Caco-2 (cell line): ENCODE measurements at places on chromosomes 16 and 17.

GRCh38 chr17:51869387-51869786 lies 289.1 kb downstream of the CA10 start:
- no peak for DNase-seq

DNA sequence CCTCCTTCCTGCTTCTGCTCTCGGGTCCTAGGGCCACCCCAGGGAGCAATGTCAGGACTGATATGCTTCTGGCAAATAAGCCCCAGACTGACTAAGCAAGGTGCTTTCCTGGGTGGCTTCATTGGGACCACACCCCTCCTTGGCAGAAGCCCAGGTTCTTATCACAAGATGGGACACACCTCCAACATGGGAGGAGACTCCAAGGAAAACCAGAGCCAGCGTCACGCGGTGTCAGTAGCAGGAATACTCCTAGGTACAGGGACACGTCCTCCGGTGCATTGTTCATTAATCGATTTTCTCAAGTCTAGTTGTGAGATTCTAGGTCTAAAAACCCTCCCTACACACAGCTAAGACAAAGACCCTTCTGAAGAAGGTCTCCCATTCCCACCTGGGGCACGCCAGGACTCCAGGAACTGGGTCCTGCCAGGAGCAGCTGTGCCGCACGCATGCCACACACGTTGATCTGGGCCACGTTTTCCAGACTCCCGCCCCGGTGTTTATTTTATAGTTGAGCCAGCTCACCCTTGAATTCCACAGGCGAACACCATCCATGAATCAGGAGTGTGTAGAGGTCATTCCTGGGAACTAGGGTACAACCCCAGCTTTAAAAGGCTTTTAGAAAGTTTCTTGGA lies 30.8 kb downstream of the FA2H start:
- DNase-seq, result peak; percentile 83

DNA sequence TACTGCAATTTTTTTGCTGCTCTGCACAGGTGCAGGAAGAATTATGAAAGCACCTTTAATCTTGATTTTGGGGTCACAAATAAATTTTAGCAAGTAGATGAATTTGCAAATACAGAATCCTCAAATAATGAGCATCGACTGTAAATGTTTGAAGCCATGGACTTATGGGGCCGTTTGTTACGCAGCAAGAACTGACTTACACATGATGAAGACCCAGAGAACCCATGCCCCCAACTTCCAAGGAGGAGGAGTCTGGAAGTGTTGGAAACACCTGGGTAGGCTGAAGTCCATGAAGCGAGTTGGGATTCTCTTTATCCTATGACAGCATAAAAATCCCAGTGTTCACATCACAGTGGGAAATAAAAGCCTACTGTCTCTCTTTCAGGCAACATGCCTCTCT lies 176.6 kb downstream of the RBFOX3 start:
- DNase-seq, result no peak

DNA sequence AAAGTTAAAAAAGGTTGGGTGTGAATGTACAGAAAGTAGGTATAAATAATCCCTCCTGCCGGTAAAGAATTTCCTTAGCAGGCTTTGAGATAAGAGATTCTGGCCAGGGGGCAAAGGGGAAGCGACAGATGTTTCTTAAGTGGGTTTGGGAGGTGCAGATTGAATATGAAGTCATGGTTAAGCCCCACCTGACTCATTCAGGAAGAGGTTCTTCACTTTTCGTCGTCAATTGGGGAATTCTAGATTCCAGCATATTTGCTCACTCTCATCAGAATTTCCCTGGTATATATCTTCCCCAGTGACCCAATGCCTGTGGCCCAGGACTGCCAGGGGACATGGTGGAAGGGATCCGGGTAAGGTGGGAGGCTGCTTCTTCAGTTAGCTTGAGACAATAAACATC lies 127.8 kb downstream of the CPPED1 start:
- no peak for DNase-seq

DNA sequence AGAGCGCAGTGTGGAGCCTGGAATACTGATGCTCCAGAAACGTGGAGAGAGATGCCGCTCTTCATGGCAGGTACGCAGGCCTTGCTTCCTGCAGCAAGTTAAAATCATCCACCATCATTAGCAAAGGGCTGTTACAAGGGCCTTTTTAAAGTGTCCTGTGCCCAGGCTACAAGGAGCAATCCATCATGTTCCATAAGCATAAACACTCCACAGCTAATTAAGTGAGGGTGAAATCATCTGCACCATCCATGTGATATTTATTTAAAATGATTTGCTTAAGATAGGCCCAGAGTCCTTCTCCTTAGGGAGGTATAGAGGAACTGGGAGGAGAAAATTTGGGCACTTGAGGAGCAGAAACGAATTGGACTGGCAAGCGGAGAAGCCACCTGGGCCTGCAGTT lies 372.1 kb downstream of the XYLT1 start:
- no peak for DNase-seq

DNA sequence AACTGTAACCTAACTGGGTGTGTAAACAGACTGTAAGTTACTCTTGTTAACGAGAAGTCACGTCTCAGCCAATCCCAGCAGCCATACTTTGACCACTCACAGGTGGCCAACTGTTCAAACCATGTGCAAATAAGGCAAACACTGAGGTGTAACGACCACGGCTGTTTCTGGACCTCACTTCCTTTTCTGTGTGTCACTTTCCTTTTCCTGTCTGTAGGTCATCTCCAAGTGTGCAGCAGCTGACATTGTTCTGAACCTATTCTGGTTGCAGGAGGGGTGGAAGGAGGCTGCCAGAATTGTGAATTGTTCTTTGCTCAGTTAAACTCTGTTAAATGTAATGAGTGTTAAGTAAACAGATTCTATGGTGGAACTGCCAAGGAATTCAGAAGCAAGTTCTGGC lies 627.4 kb downstream of the KCNJ2 start:
- no peak for DNase-seq

GRCh38 chr16:8907096-8907495 lies 24.9 kb downstream of the LITAFD start:
- no peak for DNase-seq

DNA sequence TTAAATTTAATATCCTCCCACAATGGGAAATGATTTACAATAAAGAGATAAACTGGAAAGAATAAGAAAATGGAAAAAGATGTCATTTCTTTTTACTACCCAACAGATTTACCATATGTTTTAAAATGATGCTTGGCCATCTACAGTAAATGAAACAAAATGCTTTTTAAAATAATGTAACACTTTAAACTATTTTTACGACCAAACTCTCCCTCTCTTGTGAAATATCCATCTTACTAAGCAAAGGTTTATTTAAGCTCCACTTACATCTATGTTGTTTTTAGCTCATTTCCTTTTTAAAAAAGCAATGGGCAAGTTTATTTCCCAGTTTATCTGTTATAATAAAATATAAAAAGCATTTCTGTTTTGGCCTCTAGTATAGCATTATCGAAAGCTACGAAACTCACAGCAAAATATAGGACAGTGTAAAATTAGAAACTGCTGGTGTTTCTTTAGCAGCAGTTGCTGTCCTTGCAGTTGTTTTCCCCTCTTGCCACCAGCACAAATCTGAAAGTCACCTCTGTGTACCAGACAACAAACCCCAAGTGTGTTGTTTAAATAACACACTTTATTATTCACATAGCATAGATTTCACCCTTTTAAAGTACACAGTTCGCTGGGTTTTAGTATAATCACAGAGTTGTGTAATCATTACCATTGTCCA lies 195.1 kb downstream of the CDRT15L2 start:
- DNase-seq, result no peak

DNA sequence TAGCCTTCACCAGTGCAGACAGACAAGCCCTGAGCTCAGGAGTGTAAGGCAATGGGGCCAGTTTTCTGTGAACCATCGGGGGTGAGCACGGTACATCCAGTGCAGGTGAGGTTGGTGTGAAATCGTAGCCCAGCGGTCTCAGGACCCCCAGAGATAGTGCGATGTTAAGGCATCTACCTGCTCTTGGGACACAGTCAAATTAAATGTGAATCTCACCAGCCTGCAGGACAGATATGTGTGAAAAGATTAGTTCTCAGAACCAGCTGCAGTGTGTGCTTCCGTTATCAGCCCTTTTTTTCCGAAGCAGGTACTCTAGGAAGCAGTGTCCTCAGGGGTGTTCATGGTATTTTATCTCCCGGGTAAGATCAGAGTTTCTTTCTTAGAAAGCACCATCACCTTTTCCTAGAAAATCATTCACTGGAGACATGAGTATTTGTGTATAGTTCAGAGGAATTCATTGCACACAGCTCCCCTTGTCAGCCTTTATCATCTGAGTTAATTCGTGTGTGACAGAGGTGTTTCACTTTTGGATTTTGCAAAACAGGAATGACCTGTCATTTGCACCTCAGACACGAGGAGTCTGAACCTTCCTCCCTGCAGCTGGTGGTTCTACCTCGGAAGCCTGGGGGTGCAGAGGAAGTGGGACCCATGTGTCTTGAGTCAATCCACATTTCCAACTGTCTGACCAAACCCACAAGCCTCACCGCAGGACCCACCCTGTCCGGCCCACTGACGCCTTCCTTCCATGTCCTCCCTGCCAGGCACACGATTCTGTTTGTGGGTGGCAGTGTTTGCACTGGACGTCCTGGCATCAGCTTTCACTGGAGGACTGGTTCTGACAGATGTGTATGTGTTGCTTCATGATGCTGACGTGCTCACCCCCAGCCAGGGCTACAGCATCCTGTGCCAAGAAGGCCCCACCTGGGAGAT lies 107.8 kb downstream of the CLEC16A start:
- DNase-seq, result no peak

DNA sequence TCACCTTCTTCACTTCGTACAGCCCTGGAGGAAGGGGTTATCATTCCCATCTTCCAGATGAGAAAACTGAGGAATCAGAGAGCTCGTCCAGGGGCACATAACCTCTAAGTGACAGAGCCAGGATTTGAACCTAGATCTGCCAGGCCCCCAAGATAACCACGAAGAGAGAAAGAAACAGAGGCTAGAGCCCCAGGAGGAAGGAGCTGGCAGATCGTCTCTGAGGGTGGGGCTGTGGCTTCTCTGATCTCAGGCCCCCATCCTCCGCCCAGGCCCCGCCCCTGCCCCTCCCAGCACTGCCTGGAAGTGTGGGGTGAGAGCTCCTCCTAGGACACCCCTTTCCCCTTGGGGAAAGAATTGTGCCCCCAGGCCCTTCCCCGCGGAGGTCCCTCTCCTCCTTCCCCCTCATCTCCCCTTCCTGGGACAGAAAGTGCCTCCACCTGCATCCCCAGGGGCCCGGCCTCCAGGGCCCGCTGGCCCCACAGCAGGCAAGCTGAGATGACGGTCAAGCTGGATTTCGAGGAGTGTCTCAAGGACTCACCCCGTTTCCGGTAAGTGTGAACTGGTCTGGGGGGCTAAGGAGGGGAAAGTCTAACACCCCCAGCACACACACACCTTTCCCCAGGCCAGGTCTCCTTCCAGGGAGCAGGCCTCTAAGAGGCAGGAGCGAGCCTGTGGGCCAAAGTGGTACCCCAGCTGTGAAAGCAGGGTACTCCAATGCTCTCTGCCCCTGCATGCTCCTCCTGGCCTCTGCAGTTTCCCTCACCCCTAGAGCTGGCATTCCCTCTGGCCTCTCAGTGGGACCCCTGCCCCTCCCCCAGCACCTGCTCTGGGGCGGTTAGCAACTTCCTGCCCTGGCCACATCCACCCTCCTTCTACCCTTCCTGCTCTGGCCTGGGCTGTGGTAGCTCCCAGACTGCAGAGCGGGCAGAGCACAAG lies at the start of gene ACAP1:
Gene ACAP1 (plus strand): TSS at position 290 of the 936 bp plus-strand sequence. CDS start 206 bp downstream, at position 496.
- no peak for DNase-seq

DNA sequence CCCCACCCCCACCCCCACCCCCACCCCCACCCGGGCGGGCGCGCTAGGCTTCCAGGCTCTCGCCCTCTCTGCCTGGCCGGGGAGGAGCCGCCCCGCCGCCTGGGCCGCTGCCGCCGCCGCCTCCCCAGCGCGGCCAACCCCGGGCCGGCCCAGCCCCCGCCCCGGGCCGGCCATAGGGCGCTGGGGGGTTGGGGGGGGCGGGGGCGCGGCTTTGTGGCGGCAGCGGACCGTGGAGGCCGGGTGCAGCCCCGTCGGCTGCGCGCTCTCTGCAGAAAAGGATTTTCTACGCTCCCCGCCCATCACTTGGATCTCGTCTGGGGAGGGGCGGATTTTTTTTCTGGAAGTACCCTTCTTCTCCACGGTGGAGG lies 230.9 kb downstream of the MRTFB start:
- peak; percentile 69 for DNase-seq

GRCh38 chr17:18933102-18934058 lies 18.6 kb upstream of the SLC5A10 start:
- no peak for DNase-seq

- no peak for DNase-seq
These were observed 5.2 kb upstream of the MYH11 start for GRCh38 chr16:15861996-15862395.

GRCh38 chr17:51119415-51120356 lies 982 bp downstream of the SPAG9 start:
- peak; percentile 54 for DNase-seq

DNA sequence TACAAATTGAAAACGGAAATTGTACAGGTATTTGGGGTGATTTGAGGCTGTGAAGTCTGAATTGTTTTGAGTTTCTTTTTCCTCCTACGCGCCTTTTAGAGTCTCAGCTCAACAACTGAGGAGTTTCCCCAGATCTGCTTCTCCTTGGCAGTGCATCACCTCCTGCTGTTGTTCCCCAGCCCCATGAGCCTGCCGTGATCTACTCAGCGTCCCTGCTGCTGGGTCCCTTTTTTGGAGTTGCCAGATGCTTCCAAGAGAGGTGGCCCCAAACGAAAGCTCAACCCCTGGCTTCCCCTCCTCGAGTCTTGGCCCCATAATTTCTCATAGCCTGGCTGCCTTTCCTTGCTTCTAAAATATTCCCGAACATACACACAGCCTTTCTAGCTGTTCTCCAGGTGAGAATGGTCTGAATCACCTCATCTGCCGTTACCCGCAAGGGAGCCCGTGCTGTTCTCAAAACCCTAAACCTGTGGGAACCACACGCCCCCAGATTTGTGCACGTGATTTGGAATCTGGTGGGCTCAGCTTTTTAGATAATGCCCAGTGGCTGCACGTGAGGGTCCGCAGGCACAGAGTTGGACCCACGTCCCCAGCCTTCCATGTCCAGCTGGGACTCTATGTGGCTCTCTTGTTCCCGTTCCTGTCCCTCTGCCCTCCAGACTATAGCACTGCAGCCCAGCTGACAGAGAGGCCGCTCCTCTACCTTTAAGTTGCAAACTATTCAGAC lies 179.1 kb upstream of the CHMP6 start:
- no peak for DNase-seq

- no peak for DNase-seq
These were observed 2.0 kb upstream of the KRTAP2-3 start for GRCh38 chr17:41061964-41062363.

- peak; percentile 71 for DNase-seq
These were observed 818 bp upstream of the CBX8 start for GRCh38 chr17:79797492-79798298.

- DNase-seq, result no peak
These were observed 64.9 kb downstream of the TEX14 start for GRCh38 chr17:58626905-58627304.

- DNase-seq, result no peak
These were observed 88.5 kb downstream of the ZNF18 start for GRCh38 chr17:11908711-11909146.

- DNase-seq, result no peak
These were observed 14.0 kb downstream of the CYB5B start for GRCh38 chr16:69438465-69438864.
